ENCODE measurements at places on chromosomes 5 and 9. TPM values are rescaled to one million over a fixed set of nuclear protein-coding genes. Genes with fewer than 3 reads are reported as not detected.

DNA sequence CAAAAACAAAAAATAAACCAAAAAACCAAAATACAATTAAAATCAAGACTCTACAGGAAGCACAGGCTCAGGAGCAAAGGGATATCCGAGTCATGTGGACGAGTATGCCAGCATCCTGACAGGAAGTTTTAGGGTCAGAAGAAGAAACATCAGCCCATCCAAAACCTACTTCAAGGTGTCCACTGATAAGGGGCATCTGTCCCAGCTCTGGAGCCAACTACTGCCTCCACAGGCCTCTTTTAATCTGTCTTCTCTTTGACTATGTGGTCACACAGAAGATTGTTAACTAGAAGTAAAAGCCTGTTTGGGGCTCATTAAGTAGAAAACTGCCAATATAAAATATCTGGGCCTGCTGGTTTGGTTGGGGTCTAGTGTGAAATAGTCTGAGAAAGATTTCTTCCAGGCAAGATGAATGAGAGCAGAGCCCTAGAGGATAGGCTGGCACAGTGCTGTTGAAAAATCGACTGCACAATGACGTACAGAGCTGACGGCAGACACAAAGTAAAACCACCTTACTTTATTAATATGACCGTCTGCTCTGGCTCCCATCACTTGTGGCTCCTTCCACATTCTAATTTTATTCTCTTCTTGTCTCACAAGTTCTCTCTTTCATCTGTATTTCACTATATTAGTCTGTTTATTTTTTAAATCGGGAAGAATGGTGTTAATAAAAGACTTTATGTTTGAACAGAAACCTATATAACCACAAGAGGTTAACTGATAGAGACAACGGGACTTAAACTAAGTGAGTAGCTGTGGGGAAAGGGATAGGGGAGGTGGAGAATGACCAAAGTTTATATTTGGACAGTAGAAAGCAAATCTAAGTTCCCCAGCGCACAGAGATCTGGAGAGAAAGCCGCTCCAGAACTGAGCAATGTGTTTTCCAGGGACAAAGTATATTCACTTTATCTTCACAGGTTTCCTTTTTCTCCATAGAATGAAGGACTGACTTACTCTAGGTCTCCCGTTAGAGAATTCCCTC, 22.9 kb upstream of the MSH3 start:
- DNase-seq: no peak

The SHISAL2B gene
- polyA plus RNA-seq: 0.14 TPM

The SLC6A3 gene
- polyA plus RNA-seq: 0.64 TPM

The HOMER1 gene
- 22.3 TPM for polyA plus RNA-seq

The IDNK gene
- 13.9 TPM for polyA plus RNA-seq

GRCh38 chr5:67976891-67977601, 238.5 kb upstream of the PIK3R1 start:
- no peak for DNase-seq
